ENCODE measurements at places on chromosomes 6 and 20.

- no peak for DNase-seq
Observed at GRCh38 chr6:6806844-6807518, 218.5 kb downstream of the LY86 start.

- no peak for DNase-seq
Observed at GRCh38 chr20:49284818-49285217, 7.0 kb upstream of the ZNFX1 start.

DNA sequence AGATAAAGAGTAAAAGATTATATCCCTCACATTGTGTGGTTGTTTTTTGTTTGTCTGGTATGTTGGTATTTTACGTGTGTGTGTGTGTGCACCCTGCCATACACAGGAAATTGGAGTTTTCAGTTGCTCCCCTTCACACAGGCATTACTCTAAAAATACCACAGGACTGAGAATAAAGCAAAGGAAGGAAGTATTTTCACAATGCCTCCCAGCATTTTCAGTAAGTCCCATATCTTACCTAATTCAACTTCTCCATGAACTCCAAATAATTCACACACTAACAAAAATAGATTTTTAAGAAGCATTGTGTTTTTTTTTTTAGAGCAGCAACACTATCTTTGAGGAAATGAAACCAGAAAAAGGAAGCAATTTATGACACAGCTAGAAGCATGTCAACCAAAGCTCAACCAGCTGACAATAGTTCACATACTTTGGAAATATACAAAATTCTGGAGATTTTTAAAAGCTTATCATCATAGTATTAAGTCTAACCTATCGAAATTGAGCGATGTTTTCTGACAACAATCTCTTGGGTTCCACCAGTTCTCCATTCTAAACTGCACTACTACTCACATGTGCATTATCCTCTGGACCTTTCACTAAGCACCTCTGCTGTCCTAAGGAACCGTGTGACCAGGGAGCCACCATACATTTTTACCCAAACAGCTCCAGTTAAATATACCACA lies 2.1 kb downstream of the UBE2J1 start:
- DNase-seq, result no peak

GRCh38 chr20:14566505-14566904 lies 229.1 kb upstream of the FLRT3 start:
- DNase-seq, result no peak

DNA sequence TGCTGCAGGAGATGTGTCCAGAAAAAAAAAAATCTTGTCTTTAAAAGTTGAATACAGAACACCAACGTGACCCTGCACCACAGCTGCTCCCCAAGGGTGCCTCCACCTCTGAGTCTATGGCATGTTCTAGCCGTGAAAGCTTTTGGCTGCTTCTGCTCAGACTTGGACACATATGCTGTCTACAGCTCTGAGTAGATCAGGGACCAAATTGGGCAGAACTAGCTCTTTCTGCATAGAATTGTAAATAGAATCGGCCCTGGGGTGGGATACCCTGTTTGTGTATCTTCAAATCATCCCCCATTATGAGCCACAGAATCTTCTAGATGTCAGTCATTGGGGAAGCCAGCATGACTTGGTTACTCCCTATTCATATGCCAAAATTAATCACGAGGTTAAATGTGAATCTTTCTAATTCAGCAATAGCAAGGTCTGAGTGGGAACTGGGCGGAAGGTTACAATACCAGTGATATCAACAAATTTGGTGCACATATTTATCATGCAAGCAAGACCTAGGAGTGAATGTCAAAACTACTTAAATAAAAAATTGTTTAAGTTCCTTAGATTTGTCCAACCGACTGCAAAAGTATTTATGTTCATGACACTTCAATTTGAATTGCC lies 302.8 kb downstream of the KIF16B start:
- no peak for DNase-seq

- DNase-seq, result no peak
Observed at GRCh38 chr20:58909585-58909984, 57.1 kb downstream of the GNAS start.

GRCh38 chr6:78489874-78490273 lies 377.5 kb upstream of the IRAK1BP1 start:
- no peak for DNase-seq

GRCh38 chr6:52969359-52969758 lies 25.7 kb downstream of the GSTA4 start:
- no peak for DNase-seq

DNA sequence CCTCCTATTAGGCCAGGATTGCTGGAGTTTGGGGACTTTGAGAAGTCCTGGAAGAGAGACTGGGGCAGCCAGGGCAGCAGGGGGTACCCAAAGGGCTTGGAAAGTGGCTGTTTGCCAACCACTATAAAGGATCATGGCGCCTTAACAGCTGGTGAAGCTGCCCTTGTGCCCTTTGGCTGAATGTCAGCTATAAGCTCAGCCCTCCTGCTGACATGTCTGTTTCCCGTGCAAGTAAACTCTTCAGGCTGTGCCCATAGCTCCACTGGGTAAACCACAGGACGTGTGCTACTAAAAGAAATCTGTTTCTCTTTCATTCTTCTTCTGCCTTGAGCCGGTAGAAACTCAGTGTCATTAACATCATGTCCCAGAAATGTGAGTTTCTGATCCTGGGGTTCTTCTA lies 97.3 kb downstream of the CAP2 start:
- no peak for DNase-seq

Data from stimulated activated CD8-positive, alpha-beta memory T cell treated with anti-CD3 and anti-CD28 coated beads, Interleukin-4, amount 100 ng/mL, for 1 hour (primary cell).